ENCODE measurements at places on chromosomes 3 and 15.

DNA sequence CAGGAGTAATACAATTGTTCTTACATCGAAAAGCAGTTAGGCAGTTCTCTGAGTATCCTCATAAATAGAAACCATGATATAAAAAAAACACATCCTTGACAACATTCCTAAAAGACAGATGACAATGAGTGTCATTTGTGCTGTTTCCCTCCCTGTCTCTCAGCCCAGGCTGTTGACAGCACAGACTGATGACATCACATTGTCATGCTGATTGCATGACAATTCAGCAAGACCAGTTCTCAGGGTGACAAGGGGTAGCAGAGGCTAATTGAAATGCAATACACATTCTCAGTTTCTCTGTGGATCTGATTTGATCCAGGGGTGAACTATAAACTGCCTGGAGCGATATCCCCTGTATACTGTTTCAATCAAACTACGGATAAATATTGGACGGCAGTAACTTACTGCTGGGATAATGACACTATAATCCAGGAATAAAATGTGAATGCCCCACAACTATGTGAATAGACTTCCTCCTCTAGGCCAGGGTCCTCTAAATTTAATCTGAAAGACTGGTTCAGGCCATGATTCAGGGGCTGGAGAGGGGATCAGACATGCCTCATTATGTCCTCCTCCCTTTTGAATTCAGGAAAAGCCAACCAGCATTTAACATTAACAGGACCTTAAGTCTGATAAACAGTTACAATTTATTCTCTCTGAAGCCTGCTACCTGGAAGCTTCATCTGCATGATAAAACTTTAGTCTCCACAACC is 16.7 kb upstream of the EIF1B start:
- H3K36me3 ChIP-seq: no peaks in the 10 kb centered on the region
- no peak overlapping the region for H3K27ac ChIP-seq
- H3K27me3 ChIP-seq: no peaks in the 10 kb centered on the region
- H3K4me1 ChIP-seq: no peaks in the 10 kb centered on the region
- DNase-seq: no peak

DNA sequence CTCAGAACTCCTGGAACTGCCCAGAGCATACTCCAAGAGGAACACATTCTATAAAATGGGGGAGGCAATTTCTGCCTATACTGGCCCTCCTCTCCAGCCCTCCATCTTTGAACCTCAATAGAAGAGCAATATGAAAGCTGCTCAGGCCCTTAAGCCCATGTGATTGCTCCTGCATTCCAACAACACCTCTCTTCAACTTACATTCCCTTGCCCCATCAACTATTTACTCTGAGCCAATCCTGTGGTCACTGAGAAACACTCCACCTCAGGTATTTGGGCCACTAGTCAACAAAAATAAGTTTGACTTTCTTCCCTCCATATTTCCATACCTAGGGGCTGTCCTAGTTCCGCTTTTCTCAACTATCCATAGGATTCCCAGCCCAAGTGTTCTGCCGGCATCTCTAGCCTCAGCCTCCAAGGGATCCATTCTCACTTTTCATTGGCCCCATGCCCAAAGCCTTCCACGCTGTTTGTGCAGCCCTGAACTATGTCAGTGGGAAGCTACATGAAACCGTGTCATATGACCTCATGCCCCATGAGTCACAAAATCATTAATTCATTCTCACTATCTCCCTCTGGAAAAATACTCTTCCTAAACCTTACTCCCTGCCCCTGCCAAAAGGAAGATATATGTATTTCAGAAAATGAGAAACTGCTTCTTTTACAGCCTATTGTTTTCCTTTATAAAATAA is 61.6 kb downstream of the GJD2 start:
- H3K27me3 ChIP-seq: peaks cover 2% of the 10 kb centered on the region
- H3K4me3 ChIP-seq: no peak overlapping the region
- no peak overlapping the region for H3K27ac ChIP-seq
- no peaks in the 10 kb centered on the region for H3K4me1 ChIP-seq
- peak; percentile 59 for DNase-seq

GRCh38 chr15:66685638-66686150 is 16.3 kb upstream of the SMAD6 start:
- H3K27ac ChIP-seq: no peak overlapping the region
- H3K4me3 ChIP-seq: no peak overlapping the region
- DNase-seq: no peak
- H3K4me1 ChIP-seq: no peaks in the 10 kb centered on the region
- no peaks in the 10 kb centered on the region for H3K36me3 ChIP-seq
- no peaks in the 10 kb centered on the region for H3K27me3 ChIP-seq

DNA sequence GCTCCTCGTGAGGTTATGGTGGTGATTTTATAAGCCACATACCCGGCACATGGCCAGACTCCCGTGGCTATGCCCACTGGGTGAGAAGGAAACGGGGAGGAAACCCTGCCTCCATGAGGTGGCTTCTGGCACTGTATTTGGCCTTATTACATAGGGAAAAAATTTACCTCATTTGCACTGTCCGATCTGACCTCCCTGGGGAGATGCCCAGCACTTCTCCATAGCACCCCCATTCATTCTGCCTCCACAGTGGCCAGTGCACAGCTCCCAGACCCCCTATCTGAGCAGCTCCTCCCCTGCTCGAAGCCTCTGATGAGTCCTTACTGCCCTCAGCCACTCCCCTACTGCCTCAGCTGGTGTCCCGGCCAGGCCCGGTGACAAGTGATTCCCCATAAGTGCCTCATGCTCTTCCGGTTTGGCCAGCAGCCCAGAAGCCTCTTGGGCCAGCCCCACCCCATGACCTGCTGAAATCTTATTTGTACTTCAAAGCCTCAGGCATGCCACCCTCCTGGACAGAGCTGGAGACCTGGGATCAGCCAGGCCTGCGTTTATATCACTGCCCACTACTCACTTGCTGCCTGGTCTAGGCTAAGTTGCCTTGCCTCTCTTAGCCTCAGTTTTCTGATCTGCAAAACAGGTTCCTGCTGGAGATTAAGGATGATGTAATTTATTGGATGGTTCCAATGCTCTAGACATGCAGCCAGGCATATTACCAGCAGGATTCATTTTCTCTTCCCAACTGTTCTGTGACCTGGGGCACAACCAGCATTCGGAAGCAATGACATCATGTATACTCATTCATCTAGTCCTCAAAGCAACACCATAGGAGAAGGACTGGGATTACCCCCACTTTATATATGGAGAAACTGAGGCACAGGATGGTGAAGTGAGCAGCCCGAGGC is 30.6 kb upstream of the SLC6A6 start:
- peaks cover 3% of the 10 kb centered on the region for H3K4me1 ChIP-seq
- peak; percentile 31 for DNase-seq
- H3K4me3 ChIP-seq: no peak overlapping the region
- H3K27me3 ChIP-seq: peaks cover 9% of the 10 kb centered on the region
- H3K27ac ChIP-seq: no peak overlapping the region

GRCh38 chr15:35630532-35630931 is 84.6 kb upstream of the DPH6 start:
- no peaks in the 10 kb centered on the region for H3K36me3 ChIP-seq
- peaks cover 8% of the 10 kb centered on the region for H3K4me1 ChIP-seq
- DNase-seq: no peak
- H3K27me3 ChIP-seq: no peaks in the 10 kb centered on the region
- no peak overlapping the region for H3K27ac ChIP-seq
- H3K4me3 ChIP-seq: no peak overlapping the region

DNA sequence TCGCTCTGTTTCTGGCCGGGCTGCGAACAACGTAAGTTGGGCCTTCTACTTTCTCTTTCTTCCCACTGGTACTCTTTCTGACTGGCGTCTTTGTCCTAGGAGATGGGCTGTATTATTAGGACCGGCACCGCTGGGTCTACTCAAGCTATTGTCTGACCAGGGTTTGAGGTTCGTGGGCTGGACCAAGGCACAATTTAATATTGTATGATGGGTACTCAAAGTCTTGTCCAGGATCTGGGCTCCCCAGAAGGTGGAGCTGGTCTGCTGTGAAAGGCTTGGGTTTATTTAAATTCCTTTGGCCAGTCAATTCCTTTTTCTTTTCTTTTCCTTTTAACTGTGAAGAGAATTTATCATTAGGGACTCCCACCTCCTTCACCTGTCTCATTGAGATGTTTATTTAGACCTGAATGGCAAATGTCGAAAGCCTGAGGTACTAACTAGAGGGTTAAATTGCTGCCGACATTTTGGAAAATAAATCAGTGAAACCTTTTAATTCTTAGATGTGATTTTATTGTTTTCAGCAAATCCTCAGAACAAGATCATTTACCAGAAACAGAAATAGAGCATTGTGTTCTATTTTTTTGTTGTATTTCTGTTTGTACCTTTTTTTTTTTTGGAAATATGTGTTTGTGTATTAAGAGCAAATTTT is 410 bp downstream of the LRRC49 start:
- H3K4me1 ChIP-seq: peaks cover 6% of the 10 kb centered on the region
- peak; percentile 79 for DNase-seq
- H3K36me3 ChIP-seq: no peaks in the 10 kb centered on the region
- H3K27ac ChIP-seq: peak overlapping the region; percentile 64

- no peaks in the 10 kb centered on the region for H3K27me3 ChIP-seq
- no peak overlapping the region for H3K4me3 ChIP-seq
- H3K27ac ChIP-seq: no peak overlapping the region
- no peak for DNase-seq
- no peaks in the 10 kb centered on the region for H3K36me3 ChIP-seq
- H3K4me1 ChIP-seq: no peaks in the 10 kb centered on the region
Observed at GRCh38 chr3:190554197-190554596, 40.3 kb downstream of the IL1RAP start.

GRCh38 chr3:119642746-119643473 is 17.5 kb downstream of the POPDC2 start:
- H3K4me1 ChIP-seq: peaks cover 15% of the 10 kb centered on the region
- no peaks in the 10 kb centered on the region for H3K36me3 ChIP-seq
- no peak overlapping the region for H3K27ac ChIP-seq
- no peaks in the 10 kb centered on the region for H3K27me3 ChIP-seq
- H3K4me3 ChIP-seq: no peak overlapping the region

DNA sequence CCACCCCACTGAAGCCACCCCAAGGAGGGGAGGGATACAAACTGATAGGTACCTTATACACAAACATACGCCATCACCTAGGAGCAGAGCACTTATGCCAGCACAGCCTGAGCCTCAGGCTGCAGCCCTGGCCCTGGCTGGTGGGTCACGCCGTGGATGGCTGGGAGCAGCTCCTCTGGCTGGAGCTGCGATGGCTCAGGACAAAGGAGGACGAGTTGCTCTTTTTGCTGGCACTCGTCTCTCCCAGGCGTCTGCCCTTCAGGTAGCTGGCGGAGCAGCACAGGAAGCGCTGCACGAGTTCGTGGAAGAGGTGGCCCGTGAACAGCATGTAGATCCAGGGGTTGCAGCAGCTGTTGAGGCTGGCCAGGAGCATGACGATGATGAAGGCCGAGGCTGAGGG is 16.6 kb downstream of the OXTR start:
- H3K27ac ChIP-seq: no peak overlapping the region
- no peaks in the 10 kb centered on the region for H3K36me3 ChIP-seq
- no peak overlapping the region for H3K4me3 ChIP-seq
- H3K27me3 ChIP-seq: no peaks in the 10 kb centered on the region
- no peaks in the 10 kb centered on the region for H3K4me1 ChIP-seq

GRCh38 chr3:148366743-148367410 is 330.8 kb upstream of the AGTR1 start:
- no peaks in the 10 kb centered on the region for H3K4me1 ChIP-seq
- no peaks in the 10 kb centered on the region for H3K36me3 ChIP-seq
- H3K4me3 ChIP-seq: no peak overlapping the region
- DNase-seq: peak; percentile 9
- no peaks in the 10 kb centered on the region for H3K27me3 ChIP-seq
- H3K27ac ChIP-seq: no peak overlapping the region

DNA sequence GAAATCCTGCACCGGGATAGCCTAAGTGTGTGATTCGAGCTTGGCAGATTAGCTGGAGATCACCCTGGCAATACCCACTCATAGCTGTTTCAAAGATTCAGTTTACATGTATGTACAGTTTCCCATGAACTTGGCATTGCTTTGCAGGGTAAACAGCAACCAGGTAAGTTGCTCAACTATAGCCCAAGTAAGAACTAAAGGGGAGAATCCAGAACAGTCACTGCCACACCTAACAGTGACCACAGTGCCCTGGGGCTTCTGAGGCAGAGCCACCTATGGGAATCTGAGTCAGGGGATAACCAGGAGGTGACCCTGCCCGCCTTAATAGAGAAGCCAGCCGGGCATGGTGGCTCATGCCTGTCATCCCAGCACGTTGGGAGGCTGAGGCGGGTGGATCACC is 15.9 kb downstream of the CDAN1 start:
- no peak for DNase-seq
- no peak overlapping the region for H3K4me3 ChIP-seq
- no peak overlapping the region for H3K27ac ChIP-seq
- peaks cover 53% of the 10 kb centered on the region for H3K36me3 ChIP-seq
- H3K4me1 ChIP-seq: peaks cover 4% of the 10 kb centered on the region

GRCh38 chr3:65907232-65908130 is 131.2 kb downstream of the MAGI1 start:
- H3K4me1 ChIP-seq: peaks cover 4% of the 10 kb centered on the region
- no peaks in the 10 kb centered on the region for H3K27me3 ChIP-seq
- no peak overlapping the region for H3K4me3 ChIP-seq
- no peaks in the 10 kb centered on the region for H3K36me3 ChIP-seq
- H3K27ac ChIP-seq: no peak overlapping the region

- H3K4me1 ChIP-seq: peaks cover 2% of the 10 kb centered on the region
- DNase-seq: peak; percentile 69
- H3K36me3 ChIP-seq: peaks cover 16% of the 10 kb centered on the region
- H3K27ac ChIP-seq: no peak overlapping the region
- no peak overlapping the region for H3K4me3 ChIP-seq
- no peaks in the 10 kb centered on the region for H3K27me3 ChIP-seq
Observed at GRCh38 chr3:158668506-158668905, 3.9 kb downstream of the LXN start.

- no peaks in the 10 kb centered on the region for H3K4me1 ChIP-seq
- no peaks in the 10 kb centered on the region for H3K36me3 ChIP-seq
- peak; percentile 29 for DNase-seq
- H3K27ac ChIP-seq: no peak overlapping the region
- H3K4me3 ChIP-seq: no peak overlapping the region
Observed at GRCh38 chr3:127455541-127456450, 134.7 kb downstream of the TPRA1 start.

- H3K36me3 ChIP-seq: peaks cover 68% of the 10 kb centered on the region
- no peak overlapping the region for H3K4me3 ChIP-seq
- H3K27me3 ChIP-seq: no peaks in the 10 kb centered on the region
- H3K4me1 ChIP-seq: peaks cover 26% of the 10 kb centered on the region
Observed at GRCh38 chr3:11559816-11560633, 83.7 kb downstream of the VGLL4 start.

- H3K36me3 ChIP-seq: no peaks in the 10 kb centered on the region
- H3K27ac ChIP-seq: no peak overlapping the region
- H3K27me3 ChIP-seq: no peaks in the 10 kb centered on the region
- H3K4me3 ChIP-seq: no peak overlapping the region
- H3K4me1 ChIP-seq: no peaks in the 10 kb centered on the region
Observed at GRCh38 chr3:82240322-82240721, 478.9 kb upstream of the GBE1 start.

GRCh38 chr15:28904541-28905315 is 19.0 kb downstream of the APBA2 start:
- H3K27ac ChIP-seq: no peak overlapping the region
- no peak for DNase-seq
- H3K4me3 ChIP-seq: no peak overlapping the region
- H3K4me1 ChIP-seq: peaks cover 4% of the 10 kb centered on the region
- H3K36me3 ChIP-seq: no peaks in the 10 kb centered on the region
- H3K27me3 ChIP-seq: no peaks in the 10 kb centered on the region

- no peak overlapping the region for H3K27ac ChIP-seq
- no peaks in the 10 kb centered on the region for H3K4me1 ChIP-seq
- H3K27me3 ChIP-seq: no peaks in the 10 kb centered on the region
Observed at GRCh38 chr3:82088749-82089148, 327.3 kb upstream of the GBE1 start.

Data from IMR-90 (cell line).